ENCODE measurements at places on chromosomes 2 and 18. TPM values are rescaled to one million over a fixed set of nuclear protein-coding genes. Genes with fewer than 3 reads are reported as not detected.

ATP6V1B1 gene
- total RNA-seq = 37.9 TPM

SUPT7L gene
- total RNA-seq = 29.6 TPM

GRCh38 chr2:197704434-197705120 lies 592 bp upstream of the MARS2 start:
- no peak for DNase-seq
- H3K27me3 ChIP-seq = no peaks in the 10 kb centered on the region
- no peaks in the 10 kb centered on the region for H3K4me1 ChIP-seq

DNA sequence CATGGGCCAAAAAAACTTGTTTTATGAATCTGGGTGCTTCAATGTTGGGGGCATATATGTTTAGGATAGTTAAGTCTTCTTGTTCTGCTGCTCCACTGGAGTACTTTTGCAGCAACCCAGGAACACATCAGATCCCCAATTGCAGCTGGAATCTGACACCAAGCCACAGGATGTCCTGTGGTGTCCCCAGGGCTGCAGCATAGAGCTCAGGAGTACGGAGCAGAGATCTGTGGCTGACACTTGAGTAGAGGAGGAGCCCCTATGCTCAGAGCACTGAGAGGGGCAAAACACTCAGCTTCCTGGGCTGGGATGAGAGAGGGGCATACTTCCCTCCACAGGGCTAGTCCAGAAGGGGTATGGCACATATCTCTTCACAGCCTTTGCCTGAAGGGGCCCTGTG lies 138.9 kb upstream of the ERBB4 start:
- H3K36me3 ChIP-seq = no peaks in the 10 kb centered on the region
- DNase-seq = no peak
- no peaks in the 10 kb centered on the region for H3K27me3 ChIP-seq

DNA sequence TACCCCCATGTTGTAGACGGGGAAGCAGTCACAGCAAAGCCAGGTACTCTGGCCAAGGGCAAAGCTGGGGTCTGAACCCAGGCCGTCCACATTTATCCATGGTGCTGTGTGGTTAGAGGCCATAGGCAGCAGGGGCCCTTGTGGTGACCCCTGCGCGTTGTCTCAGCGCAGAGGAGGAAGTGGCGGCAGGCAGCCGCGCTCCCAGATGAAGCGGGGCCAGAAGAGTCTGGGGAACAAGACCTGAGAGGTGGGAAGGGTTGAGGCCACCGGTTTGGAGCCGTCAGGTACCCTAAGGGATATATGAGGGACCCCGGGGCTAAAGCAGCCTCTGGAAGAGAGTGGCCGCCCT lies 770 bp downstream of the ZNF396 start:
- peak overlapping the region; percentile 54 for H3K4me3 ChIP-seq
- H3K27me3 ChIP-seq = no peaks in the 10 kb centered on the region
- H3K27ac ChIP-seq = no peak overlapping the region
- DNase-seq = peak; percentile 80
- no peaks in the 10 kb centered on the region for H3K36me3 ChIP-seq
- no peaks in the 10 kb centered on the region for H3K4me1 ChIP-seq

DNA sequence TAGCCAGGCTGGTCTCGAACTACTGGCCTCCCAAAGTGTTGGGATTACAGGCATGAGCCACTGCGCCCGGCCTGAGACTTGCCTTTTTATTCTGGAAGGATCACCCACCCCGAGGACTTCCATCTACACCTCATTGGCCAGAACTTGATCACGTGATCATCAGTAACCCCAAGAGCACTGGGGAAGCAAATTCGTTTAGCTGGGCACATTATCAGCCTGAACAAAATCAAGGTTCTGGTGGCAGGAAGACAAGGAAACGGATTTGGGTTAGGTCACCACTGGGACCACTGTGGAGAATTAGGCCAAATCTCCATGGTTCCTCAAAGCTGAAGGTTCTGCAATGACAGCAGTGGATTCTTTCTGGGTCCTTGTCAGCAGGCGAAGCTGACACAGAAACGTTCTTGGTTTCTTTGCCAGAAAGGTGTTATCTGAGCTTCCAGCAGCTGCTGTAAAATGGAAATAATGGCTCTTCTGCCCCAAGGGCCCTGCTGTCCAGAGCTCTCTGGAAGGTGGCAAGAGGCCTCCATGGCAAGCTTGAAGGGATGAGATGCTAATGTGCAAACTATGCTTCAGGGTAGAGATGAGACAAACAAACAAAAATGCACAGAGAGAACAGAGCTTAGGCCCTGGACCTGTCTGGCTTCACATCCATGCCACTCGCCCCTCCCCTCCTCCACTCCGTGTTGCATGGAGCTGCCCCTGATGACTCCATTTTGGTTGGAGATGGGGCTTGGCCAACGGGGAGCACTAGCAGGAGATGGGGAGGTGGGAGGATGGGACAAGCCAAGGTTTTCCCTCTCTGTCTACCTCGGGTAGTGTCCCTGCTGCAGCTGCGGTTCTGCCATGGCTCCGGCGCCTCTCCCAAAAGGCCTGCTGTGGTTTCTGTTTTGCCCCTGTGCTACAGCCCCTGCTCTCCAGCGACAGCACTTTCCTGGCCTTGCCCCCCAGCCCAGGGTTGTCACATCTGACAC lies 28.4 kb downstream of the TMEM177 start:
- no peak overlapping the region for H3K27ac ChIP-seq
- no peaks in the 10 kb centered on the region for H3K4me1 ChIP-seq
- no peaks in the 10 kb centered on the region for H3K27me3 ChIP-seq
- no peak for DNase-seq

DNA sequence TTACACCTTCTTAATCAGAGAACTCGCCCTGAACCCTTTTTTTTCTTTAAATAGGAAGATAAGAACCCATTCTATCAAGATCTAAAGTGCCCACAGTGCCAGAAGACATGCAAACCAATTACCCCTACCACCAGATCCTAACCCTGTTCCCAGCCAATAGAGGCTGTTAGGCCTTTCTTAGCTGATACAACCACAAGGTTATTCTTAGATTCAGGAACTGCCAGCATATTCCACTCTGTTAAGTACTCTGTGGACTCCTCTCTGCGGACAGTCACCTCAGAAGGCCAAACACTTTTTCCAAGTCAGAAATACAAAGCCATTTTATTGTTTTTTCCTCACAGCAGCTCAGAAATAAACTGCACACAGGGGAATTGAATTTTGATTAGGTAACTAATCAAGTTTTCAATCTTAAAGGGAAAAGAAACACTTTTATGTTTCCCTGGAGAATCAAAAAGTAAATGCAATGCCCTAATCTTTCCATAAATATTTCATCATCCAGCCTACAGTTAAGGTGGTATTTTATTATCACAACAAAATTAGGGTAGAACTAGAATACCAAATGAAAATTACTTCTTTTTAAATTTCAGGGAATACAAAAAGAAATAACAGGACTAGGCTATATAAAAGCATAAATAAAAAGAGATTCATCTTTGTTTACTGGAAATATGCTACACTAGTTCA lies 111.4 kb downstream of the NBAS start:
- no peak for DNase-seq
- H3K36me3 ChIP-seq = peaks cover 2% of the 10 kb centered on the region
- no peaks in the 10 kb centered on the region for H3K27me3 ChIP-seq
- H3K4me3 ChIP-seq = no peak overlapping the region

DNA sequence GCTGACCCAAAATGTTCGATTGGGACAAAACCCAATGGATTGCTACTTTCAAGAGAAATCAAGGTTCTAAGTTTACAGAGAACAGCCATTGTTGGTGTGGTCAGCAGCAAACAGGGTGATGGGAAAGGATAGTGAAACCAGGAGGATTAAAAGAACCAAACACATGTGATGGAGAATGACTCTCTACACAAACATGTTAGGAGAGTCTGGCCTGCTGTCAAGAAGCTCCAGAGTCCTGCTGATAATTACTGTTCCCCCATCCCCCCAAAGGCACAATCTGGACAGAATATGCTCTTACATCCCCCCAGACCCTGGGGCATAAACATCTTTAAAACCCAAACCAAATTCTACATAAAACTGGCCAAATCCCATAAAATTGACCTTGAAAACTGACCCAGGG lies 32.0 kb upstream of the ACYP2 start:
- no peaks in the 10 kb centered on the region for H3K27me3 ChIP-seq
- H3K27ac ChIP-seq = no peak overlapping the region
- H3K36me3 ChIP-seq = no peaks in the 10 kb centered on the region
- no peaks in the 10 kb centered on the region for H3K4me1 ChIP-seq
- H3K4me3 ChIP-seq = no peak overlapping the region

DNA sequence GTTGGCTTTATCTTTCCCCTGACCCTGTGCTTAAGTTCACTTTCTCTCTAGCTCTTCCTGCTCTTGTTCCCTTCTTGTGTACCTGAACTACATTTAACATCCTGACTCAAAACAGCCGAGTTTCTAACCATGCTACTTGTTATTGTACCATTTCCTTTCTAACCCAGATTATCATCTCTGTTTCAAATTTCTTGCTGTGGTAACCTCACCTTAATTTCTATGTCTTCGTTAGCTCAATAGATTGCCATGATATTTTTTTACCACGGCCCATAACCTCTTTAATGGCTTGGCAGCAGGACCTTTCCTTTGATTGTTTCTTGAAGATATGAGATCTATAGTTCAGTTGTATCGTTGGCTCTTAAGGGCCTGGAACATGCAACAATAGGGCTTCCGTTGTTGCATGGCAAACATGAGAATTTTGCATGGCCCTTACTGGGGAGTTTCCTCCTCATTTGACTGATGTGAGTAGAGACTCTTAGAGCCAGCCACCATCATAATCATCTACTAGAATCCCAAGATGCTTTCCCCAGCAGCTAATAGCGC lies 11.1 kb downstream of the CFAP36 start:
- H3K27me3 ChIP-seq = no peaks in the 10 kb centered on the region
- H3K4me3 ChIP-seq = no peak overlapping the region
- H3K36me3 ChIP-seq = peaks cover 7% of the 10 kb centered on the region
- no peaks in the 10 kb centered on the region for H3K4me1 ChIP-seq
- DNase-seq = no peak

DNA sequence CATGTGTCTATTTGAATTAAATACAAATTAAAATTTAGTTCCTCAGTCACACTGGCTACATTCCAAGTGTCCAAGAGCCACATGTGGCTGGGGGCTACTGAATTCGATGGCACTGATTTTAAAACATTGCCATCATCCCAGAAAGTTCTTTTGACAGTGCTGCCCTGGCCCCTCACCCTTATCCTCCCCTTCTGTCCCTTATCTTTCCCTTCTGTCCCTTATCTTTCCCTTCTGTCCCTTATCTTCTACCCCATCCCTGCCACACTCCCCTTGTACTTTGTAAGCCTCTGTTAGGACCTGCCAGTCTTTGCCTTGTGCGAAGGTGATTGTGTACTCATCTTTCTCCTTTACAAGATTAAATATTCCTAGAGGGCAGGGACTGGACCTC lies 85.2 kb downstream of the DNMT3A start:
- H3K4me3 ChIP-seq = no peak overlapping the region
- H3K27me3 ChIP-seq = no peaks in the 10 kb centered on the region
- H3K27ac ChIP-seq = no peak overlapping the region
- H3K36me3 ChIP-seq = peaks cover 5% of the 10 kb centered on the region
- H3K4me1 ChIP-seq = no peaks in the 10 kb centered on the region

DNA sequence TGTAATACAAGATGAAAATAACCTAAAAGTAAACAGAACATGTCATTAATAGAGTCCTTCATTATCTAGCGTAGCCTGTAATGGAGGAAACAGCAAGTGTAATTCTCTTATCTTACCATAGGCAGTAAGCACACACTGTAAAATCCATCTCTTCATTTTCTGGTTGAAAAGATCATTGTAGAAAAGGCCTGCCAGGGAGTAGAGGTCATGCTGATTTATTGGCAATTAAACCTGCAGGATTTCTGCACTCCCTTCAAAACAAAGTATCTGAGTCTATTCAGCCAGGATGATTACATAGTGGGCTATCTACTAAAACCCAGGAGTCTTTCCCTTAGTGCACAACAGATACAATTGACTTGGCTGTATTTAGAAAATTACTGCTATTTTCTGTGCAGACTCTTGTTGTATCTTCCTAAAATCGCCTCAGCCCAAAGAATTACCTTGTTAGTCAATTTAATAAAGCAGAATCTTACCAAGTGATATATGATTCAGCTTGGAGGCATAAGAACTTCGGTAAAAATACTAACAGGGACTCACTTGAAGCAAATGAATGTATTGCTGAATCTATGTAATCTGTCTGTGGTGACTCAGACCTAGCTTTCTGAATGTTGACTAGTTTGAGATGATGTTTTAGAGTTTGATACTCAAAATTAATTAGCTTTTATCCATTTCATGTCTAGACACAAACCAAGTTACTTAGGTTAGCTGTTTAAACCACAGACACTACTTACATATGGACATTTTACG lies 250.4 kb upstream of the STON1 start:
- peak; percentile 34 for DNase-seq
- no peaks in the 10 kb centered on the region for H3K27me3 ChIP-seq
- no peak overlapping the region for H3K27ac ChIP-seq
- no peak overlapping the region for H3K4me3 ChIP-seq
- no peaks in the 10 kb centered on the region for H3K4me1 ChIP-seq

- no peak overlapping the region for H3K4me3 ChIP-seq
- no peak for DNase-seq
- H3K4me1 ChIP-seq = no peaks in the 10 kb centered on the region
- no peaks in the 10 kb centered on the region for H3K36me3 ChIP-seq
- no peak overlapping the region for H3K27ac ChIP-seq
These were observed 3.5 kb upstream of the CALCRL start for GRCh38 chr2:187451510-187451909.

DNA sequence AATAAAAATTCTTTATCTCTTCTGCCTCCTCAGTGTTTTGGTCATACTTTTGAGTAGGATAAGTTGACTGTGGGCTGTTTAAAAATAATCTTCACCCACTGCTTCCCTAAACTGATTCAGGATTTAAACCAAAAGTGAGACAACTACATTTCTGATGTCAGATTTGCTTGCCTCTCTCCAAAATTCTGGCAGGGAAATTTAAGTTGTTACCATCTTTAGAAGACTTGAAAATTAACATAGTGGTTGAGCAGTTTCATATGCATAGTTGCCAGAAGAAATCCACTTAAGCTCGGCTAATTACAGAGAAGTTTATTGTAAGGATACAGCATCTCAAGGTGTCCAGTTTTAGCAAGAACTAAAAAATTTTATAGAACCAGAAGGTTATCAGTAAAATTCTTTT lies 57.0 kb downstream of the MAIP1 start:
- no peak overlapping the region for H3K4me3 ChIP-seq
- H3K27me3 ChIP-seq = no peaks in the 10 kb centered on the region
- no peaks in the 10 kb centered on the region for H3K36me3 ChIP-seq
- no peaks in the 10 kb centered on the region for H3K4me1 ChIP-seq

GRCh38 chr2:48016225-48017019 lies 110.1 kb upstream of the FBXO11 start:
- no peak overlapping the region for H3K4me3 ChIP-seq
- H3K36me3 ChIP-seq = no peaks in the 10 kb centered on the region
- no peak overlapping the region for H3K27ac ChIP-seq
